ENCODE measurements at places on chromosomes 3 and 15. TPM values are rescaled to one million over a fixed set of nuclear protein-coding genes. Genes with fewer than 3 reads are reported as not detected.

SLC28A2 gene
- not detected for total RNA-seq

GRCh38 chr15:53739651-53740050, 19.8 kb downstream of the WDR72 start:
- DNase-seq: no peak
- H3K4me1 ChIP-seq: no peaks in the 10 kb centered on the region
- H3K4me3 ChIP-seq: no peak overlapping the region
- no peaks in the 10 kb centered on the region for H3K36me3 ChIP-seq
- H3K27ac ChIP-seq: no peak overlapping the region

DNA sequence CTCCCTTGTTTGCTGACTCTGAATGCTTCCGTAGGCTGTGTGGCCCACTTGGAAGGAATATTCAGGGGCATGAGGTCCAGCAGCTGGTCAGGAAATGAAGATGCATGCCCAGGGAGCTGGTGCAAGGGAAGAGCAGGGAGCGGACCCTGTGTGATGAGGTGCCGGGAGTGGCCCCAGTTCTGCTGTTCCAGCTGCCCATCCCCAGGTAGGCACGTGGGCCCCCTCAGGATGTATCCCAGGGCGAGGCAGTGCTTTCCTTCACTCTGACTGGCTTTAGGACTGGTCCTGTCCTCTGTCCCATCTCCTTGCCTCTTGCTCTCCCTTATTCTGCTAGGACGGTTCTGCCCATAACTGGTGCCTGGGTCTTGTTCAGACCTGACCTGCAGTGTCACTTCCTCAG, 1.1 kb upstream of the FAM3D start:
- H3K27ac ChIP-seq: no peak overlapping the region
- H3K4me1 ChIP-seq: no peaks in the 10 kb centered on the region
- H3K27me3 ChIP-seq: peaks cover 42% of the 10 kb centered on the region
- no peak for DNase-seq
- H3K4me3 ChIP-seq: no peak overlapping the region

DNA sequence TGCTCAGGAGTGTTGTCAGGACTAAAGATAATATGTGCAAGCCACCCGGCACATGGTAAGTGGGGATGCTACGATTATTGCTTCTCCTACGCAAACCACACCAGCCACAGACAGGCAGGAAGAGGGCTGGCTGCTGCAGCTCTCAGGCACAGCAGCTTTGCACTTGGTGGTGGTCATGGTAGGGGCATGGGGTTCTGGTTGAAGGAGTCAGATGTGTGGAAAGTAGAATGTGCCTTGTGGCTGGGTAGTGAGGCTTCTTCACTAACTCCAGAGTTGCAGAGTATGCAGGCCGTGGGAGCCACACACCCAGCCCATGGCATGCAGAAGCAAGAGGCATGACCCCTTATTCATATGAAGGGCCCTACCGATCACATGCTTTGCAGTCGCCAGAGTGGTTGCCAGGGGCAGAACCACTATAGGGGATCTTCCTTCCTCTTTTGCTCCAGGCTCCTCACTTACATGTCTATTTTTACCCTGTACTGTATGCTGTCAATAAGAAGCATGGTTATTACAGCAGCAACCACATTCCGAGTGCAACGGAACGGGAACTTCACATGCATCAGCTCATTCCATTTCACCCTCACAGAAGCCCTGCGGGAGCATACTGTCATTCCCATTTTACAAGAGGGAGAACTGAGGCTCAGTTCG, 59.2 kb upstream of the HERC1 start:
- H3K27ac ChIP-seq: no peak overlapping the region
- H3K4me3 ChIP-seq: no peak overlapping the region
- DNase-seq: no peak
- no peaks in the 10 kb centered on the region for H3K36me3 ChIP-seq
- H3K27me3 ChIP-seq: no peaks in the 10 kb centered on the region
- peaks cover 25% of the 10 kb centered on the region for H3K4me1 ChIP-seq

GRCh38 chr15:66953523-66954229, 111.7 kb upstream of the SMAD3 start:
- H3K27ac ChIP-seq: no peak overlapping the region
- no peak for DNase-seq
- H3K36me3 ChIP-seq: no peaks in the 10 kb centered on the region
- peaks cover 25% of the 10 kb centered on the region for H3K4me1 ChIP-seq
- H3K4me3 ChIP-seq: no peak overlapping the region

DNA sequence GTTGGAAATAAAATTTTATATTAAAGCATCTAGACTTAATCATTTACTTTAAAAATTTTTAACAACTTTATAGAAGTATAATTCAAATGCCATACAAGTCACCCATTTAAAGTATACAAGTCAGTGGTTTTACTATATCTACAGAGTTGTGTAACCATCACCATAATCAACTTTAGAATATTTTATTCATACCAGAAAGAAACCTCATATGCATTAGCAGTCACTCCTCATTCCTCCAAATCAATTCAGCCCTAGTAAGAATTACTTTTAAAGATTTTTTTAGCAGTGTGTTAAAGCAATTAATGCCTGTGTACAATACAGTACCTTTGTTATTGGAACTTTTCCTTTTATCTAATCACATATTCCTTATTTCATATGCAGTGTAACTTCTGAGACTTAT, 14.0 kb upstream of the TCAIM start:
- DNase-seq: no peak
- no peaks in the 10 kb centered on the region for H3K27me3 ChIP-seq
- H3K4me3 ChIP-seq: no peak overlapping the region
- peaks cover 10% of the 10 kb centered on the region for H3K4me1 ChIP-seq
- H3K27ac ChIP-seq: no peak overlapping the region

DNA sequence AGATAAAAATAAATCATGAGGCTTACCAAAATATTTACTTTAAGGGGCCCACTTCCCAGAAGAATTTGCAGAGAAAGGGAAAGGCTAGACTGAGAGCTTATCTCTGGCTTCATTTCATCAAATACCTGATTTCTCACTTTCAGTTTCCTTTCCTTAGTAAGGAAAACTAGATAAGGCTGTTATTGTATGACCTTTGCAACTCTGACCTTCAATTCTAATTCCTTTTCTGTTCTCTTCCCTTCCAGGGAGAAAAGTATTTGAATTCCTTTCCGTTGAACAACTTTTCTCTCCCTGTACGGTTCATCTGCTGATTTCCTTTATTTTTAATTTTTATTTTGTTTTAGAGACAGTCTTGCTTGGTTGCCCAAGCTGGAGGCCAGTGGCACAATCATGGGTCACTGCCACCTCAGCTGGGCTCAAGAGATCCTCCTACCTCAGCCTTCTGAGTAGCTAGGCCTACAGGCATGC, 7.1 kb upstream of the PXK start:
- H3K36me3 ChIP-seq: no peaks in the 10 kb centered on the region
- H3K4me3 ChIP-seq: no peak overlapping the region
- H3K27me3 ChIP-seq: no peaks in the 10 kb centered on the region
- no peak overlapping the region for H3K27ac ChIP-seq
- H3K4me1 ChIP-seq: no peaks in the 10 kb centered on the region
- no peak for DNase-seq
